ENCODE measurements at places on chromosomes 2 and 18.

- no peaks in the 10 kb centered on the region for H3K27me3 ChIP-seq
- no peak overlapping the region for H3K27ac ChIP-seq
- no peak for DNase-seq
- no peaks in the 10 kb centered on the region for H3K4me1 ChIP-seq
Measured at GRCh38 chr2:7773362-7774360, 856.4 kb downstream of the RNF144A start.

- no peak overlapping the region for H3K4me3 ChIP-seq
- H3K4me1 ChIP-seq: no peaks in the 10 kb centered on the region
- no peaks in the 10 kb centered on the region for H3K27me3 ChIP-seq
- no peaks in the 10 kb centered on the region for H3K36me3 ChIP-seq
- no peak overlapping the region for H3K27ac ChIP-seq
Measured at GRCh38 chr2:2452961-2453360, 121.9 kb upstream of the MYT1L start.

DNA sequence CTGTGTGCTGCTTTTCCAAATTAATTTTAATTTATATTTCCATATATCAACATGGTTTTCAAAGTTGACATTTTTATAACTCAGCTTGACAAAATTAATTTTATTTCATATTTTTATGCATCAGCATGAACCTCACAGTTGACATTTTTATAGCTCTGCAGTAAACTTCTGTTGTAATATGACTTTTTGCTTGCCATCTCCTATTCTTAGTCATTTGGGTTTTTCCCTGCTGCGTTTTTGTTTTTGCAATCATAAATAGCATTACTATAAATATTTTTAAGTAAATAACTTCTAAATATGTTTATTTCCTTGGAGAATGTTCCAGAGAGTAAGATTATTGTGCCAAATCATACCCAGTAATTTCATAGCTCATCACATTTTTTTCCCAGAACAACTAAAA, 21.0 kb upstream of the L3MBTL4 start:
- H3K27me3 ChIP-seq: peaks cover 5% of the 10 kb centered on the region
- no peak for DNase-seq
- H3K4me3 ChIP-seq: no peak overlapping the region
- H3K27ac ChIP-seq: no peak overlapping the region
- H3K4me1 ChIP-seq: no peaks in the 10 kb centered on the region
- no peaks in the 10 kb centered on the region for H3K36me3 ChIP-seq

DNA sequence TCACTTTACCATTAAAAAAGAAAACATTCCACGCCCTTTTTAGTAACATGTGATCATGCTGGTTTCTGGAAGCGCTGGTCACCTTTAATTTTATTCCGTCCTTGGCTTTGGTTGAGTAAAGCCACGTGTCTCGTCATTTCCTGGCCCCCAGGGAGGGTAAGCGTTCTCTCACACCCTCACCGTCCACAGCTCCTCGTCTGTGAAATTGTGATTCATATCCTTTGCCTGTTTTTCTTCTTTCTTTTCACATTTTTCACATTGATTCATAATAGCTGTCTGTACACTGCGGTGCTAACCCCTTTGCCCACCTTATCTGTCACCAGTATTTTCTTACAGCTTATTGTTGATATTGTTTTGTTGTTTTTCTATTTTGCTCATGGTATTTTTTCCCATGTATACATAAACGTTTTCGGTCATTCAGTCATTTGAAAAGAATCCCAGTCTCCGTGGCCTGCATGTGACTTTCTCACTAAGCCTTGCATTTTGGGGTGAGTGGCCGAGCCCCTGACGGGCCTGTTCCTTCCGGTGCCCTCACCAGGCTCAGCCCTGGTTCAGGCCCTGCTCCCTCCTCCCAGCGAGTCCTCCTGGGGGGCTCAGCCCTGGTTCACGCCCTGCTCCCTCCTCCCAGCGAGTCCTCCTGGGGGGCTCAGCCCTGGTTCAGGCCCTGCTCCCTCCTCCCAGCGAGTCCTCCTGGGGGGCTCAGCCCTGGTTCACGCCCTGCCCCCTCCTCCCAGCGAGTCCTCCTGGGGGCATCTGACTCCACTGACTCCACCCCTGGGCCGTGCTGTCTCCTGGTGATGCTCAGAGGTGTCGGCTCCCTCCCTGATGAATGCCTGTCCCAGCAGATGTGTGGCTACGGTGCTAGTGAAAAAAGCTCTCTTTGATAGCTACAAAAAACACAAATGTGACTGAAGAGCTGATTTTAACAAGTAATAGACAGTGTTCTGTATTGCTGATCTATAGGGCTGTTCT, 249.7 kb upstream of the PXDN start:
- no peaks in the 10 kb centered on the region for H3K27me3 ChIP-seq
- H3K36me3 ChIP-seq: no peaks in the 10 kb centered on the region
- no peak for DNase-seq
- H3K27ac ChIP-seq: no peak overlapping the region
- H3K4me1 ChIP-seq: no peaks in the 10 kb centered on the region

- peaks cover 54% of the 10 kb centered on the region for H3K36me3 ChIP-seq
- H3K4me1 ChIP-seq: peaks cover under 1% of the 10 kb centered on the region
- H3K27me3 ChIP-seq: no peaks in the 10 kb centered on the region
- H3K27ac ChIP-seq: no peak overlapping the region
Measured at GRCh38 chr2:189088591-189089205, 90.9 kb downstream of the COL5A2 start.

DNA sequence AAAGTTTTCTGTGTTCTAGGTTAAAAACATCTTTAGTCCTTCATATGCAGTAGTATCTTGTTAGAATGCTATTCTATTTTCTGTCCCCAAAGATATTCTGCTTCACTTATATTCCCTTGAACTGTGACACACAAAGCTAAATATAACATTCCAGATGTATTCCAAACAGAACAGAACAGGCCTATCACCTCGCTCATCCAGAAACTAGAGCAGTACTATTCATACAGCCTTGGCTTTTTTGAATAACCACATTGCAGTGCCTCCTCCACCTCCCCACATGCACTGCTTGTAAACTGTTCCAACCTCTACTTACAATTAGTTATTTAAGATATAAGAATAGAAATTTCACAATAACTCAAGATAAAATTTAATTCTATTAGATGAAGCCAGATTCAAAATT, 196.8 kb downstream of the EXOC6B start:
- no peaks in the 10 kb centered on the region for H3K36me3 ChIP-seq
- no peak for DNase-seq
- peak overlapping the region; percentile 60 for H3K27ac ChIP-seq
- H3K27me3 ChIP-seq: no peaks in the 10 kb centered on the region

- DNase-seq: no peak
- no peaks in the 10 kb centered on the region for H3K36me3 ChIP-seq
- no peak overlapping the region for H3K4me3 ChIP-seq
- no peak overlapping the region for H3K27ac ChIP-seq
Measured at GRCh38 chr18:9631814-9632496, 17.6 kb upstream of the PPP4R1 start.

DNA sequence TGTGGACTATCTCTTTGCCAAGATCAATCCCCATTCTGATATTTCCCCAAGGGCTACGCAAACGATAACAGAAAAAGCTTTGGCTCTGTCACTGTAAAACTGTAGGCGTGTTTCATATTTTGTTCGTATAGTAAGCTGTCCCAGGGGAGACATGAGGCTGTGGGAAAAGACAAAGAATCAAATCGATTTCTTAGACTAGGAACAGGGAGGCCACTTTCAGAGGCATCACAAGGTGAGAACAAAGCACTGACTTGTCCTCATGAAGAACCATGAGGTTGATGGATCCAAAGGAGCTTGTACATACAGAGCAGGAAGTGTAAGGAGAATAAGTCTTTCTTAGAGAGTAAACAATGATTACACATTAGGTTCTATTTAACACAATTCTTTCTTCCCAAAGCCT, 255.7 kb downstream of the HNMT start:
- no peaks in the 10 kb centered on the region for H3K4me1 ChIP-seq
- no peak for DNase-seq
- H3K4me3 ChIP-seq: no peak overlapping the region
- no peak overlapping the region for H3K27ac ChIP-seq
